Naive thymus-derived CD4-positive, alpha-beta T cell (primary cell): ENCODE measurements at places on chromosomes 4 and X. TPM values are rescaled to one million over a fixed set of nuclear protein-coding genes. Genes with fewer than 3 reads are reported as not detected.

DNA sequence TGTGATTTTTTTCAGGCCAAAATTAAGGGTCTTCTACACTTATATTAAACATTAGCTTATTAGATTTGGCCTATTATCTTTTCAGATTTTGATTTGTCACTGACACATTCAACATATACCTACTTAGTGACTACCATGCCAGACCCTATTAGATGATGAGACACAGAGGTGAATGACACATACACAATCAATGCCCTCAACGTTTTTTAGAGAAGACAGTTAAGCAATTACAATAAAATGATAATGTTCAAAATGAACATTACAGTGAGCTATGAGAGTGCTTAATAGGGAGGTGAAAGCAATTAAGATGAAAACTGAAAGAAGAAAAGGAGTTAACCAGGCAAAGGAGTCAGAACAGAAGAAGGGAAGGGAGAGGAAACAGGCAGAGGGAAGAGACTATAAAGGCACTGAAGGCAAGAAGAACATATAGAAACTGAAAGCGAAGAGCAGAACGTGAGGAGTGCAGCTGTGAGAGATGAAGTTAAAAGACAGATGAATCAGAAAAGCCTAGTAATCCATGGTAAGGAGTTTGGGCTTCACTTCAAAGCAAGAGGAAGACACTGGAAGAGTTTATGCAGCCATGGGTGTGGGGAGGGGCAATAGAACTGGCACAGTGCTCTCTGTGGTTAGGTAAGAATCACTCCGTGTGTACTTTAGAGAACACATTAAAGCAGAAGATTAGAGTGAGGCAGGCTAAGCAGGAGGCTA lies 119.0 kb downstream of the REELD1 start:
- no peaks in the 10 kb centered on the region for H3K4me1 ChIP-seq
- no peaks in the 10 kb centered on the region for H3K27me3 ChIP-seq
- H3K36me3 ChIP-seq: no peaks in the 10 kb centered on the region
- H3K27ac ChIP-seq: no peak overlapping the region
- H3K4me3 ChIP-seq: no peak overlapping the region

GRCh38 chr4:138910914-138911336 lies 104.7 kb upstream of the NOCT start:
- H3K4me3 ChIP-seq: no peak overlapping the region
- no peaks in the 10 kb centered on the region for H3K27me3 ChIP-seq
- H3K4me1 ChIP-seq: no peaks in the 10 kb centered on the region
- H3K27ac ChIP-seq: no peak overlapping the region
- DNase-seq: no peak

- H3K4me1 ChIP-seq: no peaks in the 10 kb centered on the region
- H3K27ac ChIP-seq: no peak overlapping the region
- H3K36me3 ChIP-seq: no peaks in the 10 kb centered on the region
- no peaks in the 10 kb centered on the region for H3K27me3 ChIP-seq
- no peak for DNase-seq
These were observed 342.6 kb downstream of the ARHGAP10 start for GRCh38 chr4:148074462-148074861.

XAGE1B gene
- not detected for total RNA-seq
